ENCODE measurements at places on chromosomes 4 and X.

DNA sequence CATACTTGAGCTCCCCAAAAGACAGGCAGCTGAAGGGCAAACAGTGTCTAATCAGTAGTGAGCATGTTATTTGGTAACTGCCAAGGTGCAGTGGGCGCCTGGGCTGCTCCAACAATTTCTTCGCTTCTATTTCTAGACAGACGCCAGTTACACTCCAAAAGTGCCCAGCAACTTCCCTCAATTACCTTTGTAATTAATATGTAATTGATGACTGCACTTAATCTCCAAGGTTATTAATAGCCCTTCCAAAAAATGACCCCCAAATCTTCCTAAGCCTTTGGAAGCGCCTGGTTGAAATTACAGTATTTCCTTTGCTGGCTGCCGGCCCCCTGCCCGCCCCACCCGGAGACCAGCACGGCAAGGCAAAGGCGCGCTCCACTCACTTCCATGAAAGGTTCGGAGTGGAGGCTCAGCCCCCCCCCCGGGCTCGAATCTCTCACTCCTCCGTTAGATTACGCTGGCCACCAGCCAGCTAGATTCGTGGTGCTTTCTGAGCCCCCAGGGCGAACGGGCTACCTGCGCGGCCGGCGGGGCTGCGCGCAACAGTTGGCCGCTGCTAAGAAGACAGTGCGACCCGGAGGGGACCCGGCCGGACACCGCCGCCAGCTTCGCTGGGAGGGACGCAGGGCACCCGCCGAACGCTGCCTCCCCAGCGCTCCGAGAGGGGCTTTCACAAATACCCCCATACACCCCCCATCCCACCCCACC is 1.9 kb downstream of the GPC4 start:
- DNase-seq: no peak

- no peak for DNase-seq
These were observed 66.6 kb upstream of the ENPP6 start for GRCh38 chr4:184284336-184284690.

DNA sequence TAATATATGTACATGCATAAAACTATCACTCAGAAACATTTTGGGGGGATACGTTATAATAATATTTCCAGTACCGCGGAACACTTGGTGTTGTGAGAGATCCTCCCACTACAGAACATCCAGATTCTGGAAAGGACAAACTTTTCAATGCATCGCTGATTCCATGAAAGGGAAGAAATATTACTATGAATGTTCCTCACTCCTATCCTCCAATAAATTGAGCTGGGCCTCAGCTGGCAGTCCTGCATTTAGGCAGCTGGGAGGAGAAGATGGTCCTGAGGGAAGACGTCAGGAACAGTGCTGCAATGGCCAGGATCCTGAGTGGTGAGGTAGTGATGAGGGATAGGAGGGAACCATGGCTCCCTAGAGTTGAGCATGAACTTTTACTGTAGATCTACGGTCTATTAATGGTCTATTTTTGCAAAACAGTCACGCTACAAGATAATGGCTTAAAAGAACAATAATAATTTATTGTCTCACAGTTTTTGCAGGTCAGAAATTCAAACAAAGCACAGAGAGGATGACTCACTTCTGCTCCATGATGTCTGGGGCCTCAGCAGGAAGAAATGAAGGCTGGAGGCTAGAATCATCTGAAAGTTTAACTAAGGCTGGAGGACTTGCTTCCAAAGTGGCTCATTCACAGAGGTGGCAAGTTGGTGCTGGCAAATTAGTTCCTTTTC is 538.1 kb downstream of the STIM2 start:
- DNase-seq: no peak

DNA sequence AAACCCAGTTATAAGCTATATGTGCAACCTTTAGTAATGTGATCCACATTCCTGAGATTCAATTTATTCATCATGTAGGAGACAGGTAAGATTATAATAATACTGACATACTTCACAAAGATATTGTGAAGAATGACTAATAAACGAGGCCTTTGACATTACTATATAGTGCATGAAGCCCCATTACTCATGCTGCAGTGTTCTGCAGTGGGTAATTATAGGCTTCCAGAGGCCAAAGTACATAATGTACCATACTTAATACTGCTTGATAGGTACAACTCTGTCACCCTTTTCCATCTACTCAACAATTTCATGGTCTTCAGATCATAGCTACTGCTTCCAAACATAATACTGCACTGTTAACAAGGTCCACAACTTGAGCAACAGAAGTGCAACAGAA is 68.9 kb downstream of the COL25A1 start:
- DNase-seq: no peak

GRCh38 chr4:128697323-128697722 is 112.2 kb upstream of the JADE1 start:
- DNase-seq: no peak

- peak; percentile 78 for DNase-seq
These were observed 275.1 kb downstream of the GPM6A start for GRCh38 chr4:175536852-175537453.

DNA sequence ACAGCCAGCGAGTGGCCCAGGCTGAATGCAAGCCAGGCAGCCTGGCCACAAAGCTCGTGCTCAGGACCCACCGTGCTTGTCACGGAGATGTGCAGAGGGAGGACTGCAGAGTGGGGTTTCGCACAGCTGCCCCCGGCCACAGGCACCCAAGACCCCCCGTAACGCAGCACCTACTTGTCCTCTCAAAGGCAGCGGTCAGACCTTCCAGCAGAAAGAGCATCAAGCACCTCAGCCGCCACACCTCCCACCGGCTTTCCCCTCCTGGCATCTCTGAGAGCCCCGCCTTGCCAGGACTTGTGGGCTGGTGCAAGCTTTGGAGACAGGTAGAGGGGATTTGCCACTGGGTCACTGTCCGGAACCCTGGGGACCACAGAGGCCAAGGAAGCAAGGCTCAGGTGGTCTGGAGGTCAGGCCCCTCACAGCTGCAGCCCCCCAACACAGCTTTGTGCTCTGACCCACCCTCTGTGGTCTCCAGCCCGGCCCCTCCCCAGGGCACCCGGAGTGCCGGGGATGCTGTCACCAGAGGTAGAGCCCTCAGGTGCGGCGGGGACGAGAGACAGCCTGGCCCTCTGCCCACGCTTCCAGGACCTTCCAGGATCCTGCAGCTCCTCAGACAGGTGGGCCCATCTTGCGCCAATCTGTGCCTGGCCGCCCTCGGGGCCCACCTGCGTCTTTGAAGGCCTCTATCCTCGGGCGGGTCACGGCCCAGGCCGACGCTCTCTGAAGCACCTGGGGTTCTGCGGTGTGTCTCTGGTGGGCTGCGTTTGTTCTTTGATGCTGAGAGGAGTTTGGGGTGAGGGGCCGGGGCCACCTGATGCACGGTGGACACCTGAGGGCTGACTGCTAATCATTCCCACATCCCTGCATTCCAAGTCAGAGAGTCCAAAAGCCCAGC is 34.4 kb upstream of the HMX1 start:
- DNase-seq: no peak

DNA sequence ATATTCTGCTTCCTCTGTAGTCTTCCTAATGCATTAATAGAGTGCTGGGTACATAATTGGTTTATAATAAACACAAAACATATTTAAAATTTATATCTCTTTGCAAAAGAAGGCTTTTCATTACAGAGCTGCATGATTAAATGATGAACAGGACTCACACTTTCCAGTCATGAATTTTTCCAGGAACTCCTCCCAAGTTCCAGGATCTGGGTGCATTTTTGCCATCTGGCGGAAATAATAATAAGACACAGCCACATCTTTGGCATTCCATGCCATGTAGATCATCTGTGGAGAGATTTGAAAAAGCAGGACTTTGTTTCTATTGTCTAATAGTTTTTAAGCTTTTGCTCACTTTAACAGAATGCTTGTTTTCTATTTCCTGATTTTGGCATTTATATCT is 40.2 kb upstream of the SULT1B1 start:
- no peak for DNase-seq

DNA sequence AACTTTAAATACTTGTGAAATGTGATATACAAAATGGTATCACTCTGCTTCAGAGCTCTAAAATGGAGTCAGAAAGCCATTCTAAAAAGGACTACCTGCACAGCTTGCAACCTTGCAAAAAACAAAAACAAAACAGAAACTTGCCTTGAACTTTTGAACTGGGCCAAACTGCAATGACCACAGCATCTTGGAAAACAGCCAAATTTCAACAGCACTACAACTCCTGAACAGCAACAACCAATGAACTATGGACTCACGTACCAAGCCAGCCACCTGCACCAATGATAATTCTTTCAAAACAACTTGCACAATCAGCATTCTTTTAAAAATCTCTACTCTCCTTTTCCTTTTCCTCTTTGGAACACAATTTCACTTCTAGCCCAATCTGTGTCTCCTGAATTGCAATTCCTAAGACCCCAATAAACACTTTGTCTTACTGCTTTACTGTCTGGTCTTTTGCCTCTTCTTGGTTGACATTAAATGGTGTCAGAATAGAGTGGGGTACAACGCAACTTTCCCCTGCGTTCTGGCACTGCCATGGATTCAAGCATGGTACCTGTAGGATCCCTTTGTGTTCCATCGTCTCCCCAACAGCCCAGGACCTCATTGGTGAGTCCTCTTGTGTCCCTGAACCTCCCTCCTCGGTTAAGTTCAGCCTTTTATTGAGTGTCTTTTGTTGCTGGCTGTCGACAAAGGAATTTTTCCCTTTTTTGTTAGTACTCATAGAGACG is 35.7 kb upstream of the FMR1 start:
- no peak for DNase-seq

- DNase-seq: peak; percentile 11
These were observed 447.5 kb upstream of the RASGEF1B start for GRCh38 chr4:81919223-81919622.

GRCh38 chr4:144599621-144600020 is 46.3 kb upstream of the HHIP start:
- no peak for DNase-seq

DNA sequence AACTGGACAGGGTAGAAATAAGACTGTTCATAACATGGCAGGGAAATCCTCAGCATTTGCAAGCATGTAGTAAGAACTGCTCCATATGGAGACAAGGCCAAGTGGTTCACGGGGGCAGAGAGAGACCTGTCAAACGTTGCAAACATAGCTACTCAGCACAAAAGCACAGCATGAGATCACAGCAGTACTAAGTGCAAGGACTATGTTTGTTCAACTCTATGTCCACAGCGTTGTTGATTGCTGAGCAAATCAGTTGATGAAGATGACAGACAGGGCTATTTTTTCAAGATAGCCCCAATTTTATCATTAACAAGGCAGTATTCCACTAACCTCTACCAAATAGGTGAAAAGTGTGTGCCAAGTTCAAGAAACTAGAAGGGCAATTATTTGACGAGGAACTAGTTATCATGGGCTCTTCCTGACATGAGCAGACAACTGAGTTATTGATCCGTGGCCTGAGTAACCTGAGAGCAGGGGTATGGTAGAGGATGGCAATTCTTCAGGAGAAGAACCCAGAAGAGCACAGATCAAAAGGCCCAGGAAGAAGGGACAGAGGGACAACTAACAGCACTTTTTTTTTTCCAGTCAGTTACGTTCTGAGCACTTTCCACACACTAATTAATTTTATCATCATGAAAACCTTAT is 57.4 kb downstream of the SPOCK3 start:
- no peak for DNase-seq

DNA sequence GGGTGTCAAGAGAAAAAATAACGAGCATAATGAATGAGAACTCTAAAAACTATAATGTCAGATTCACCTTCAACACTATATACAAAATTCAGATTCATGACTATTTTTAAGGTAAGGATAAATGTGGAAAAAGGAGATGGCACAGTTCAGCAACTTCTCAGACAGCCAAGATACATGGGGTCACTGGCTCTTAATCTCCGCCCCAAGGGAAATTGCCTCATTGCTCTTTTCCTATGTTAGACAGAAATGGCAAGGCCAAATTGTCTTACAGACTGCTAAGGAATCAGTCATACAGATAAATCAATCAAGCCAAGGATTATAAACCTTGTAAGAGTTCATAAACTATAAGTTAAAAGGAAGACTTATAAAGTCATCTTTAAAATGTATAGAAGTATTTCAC is 183.4 kb downstream of the OPHN1 start:
- no peak for DNase-seq

GRCh38 chr4:13243152-13243551 is 241.0 kb downstream of the RAB28 start:
- no peak for DNase-seq

- DNase-seq: peak; percentile 61
These were observed 18.6 kb downstream of the TRIM2 start for GRCh38 chr4:153222707-153223426.

Data from KBM-7 (cell line).